ENCODE measurements at places on chromosomes 3 and 15.
A peak's percentile ranks its signal among the peaks of the same experiment; 100 is the strongest.

DNA sequence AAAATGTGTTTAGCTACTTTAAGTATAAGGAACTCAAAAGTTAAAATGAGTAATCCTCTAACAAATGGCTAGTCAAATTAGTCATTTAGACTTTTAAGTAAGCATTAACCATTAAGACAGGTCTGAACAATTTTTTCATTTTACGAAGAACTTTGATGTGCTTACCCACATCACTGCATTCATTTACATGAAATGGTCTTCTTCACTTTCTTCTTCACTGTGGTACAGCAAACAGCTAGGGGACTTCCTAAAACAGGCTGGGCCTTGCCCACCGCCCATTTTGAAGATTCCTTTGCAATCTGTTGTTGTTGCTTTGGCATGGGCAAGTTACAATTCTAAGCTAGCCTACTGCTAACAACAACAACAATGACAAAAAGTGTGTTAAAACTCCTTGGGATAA, 67.4 kb downstream of the CBLB start:
- no peak for DNase-seq

DNA sequence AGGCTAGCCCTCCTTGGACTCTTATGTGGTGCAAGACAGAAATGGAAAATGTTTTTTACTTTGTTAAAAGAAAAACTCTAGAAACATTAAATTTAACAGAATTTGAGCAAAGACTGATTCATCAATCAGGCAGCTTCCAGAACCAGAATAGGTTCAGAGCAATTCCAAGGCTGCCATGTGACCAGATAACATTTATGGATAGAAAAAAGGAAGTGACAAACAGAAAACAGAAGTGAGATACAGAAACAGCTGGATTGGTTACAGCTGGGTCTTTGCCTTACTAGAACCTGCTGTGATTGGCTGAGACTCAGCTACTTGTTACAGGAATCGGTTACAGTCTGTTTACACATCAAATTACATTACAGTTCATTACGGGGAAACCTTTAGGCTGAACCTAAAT, 22.5 kb upstream of the OTOL1 start:
- DNase-seq: no peak

GRCh38 chr15:73800662-73801345, 47.7 kb upstream of the INSYN1 start:
- peak; percentile 26 for DNase-seq

GRCh38 chr15:40197434-40197833, 36.6 kb downstream of the BUB1B start:
- DNase-seq: no peak

GRCh38 chr15:39479911-39480310, 101.0 kb upstream of the THBS1 start:
- no peak for DNase-seq

GRCh38 chr15:61499376-61499775, 270.3 kb upstream of the RORA start:
- no peak for DNase-seq

DNA sequence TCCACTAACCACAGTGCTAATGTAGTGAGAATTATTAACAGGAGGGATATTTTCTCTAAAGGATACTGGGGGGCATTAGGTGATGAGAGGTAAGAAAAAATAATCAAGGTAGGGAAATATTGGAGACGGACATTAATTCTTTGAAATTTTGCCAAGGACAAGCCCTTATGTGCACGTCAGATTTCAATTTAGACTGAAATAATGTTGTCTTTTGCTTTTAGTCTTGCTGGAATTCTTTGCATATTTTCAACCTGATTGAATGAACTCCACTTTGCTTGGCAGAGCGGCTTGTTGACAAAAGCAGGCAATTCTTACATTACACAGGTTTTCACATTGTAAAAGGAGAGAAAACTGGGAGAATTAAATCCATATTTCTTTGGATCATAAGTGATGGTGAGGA, 25.0 kb upstream of the C3orf52 start:
- DNase-seq: no peak

GRCh38 chr3:10006762-10007090, 19.5 kb upstream of the FANCD2 start:
- no peak for DNase-seq

DNA sequence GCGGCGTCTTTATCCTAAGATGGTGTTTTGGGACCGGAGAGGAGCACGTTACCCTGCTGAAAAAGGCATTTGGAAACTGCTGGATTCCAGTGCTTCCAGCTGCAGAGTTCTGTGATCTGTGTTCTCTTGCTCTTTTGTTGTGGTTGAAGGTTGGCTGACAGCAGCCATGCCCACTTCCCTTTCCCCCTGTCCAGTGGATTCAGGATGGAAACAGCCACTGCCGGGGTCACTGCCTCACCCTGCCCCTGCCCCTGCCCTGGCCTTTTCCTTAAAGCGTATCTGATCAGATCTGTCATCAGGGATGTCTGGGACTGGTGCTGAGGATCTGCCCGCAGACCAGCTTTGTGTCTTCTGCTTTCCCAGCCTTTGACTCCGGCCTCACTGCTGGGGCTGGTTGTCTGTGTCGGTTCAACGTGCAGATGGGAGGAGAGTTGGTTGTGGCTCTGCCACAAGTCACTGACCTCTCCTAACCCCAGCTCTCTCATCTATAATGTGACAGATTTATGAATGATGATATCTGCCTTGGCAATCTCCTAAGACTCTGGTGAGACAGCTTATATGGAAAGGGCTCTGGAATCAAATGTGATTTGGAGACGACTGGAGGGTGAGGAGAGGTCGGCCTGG, 219.4 kb upstream of the BHLHE40 start:
- DNase-seq: no peak

GRCh38 chr3:52117537-52117936, 36.7 kb downstream of the POC1A start:
- no peak for DNase-seq

GRCh38 chr15:72341361-72341760, 21.4 kb upstream of the CELF6 start:
- DNase-seq: peak; percentile 46

- no peak for DNase-seq
Observed at GRCh38 chr15:56176996-56177395, 66.7 kb downstream of the RFX7 start.

DNA sequence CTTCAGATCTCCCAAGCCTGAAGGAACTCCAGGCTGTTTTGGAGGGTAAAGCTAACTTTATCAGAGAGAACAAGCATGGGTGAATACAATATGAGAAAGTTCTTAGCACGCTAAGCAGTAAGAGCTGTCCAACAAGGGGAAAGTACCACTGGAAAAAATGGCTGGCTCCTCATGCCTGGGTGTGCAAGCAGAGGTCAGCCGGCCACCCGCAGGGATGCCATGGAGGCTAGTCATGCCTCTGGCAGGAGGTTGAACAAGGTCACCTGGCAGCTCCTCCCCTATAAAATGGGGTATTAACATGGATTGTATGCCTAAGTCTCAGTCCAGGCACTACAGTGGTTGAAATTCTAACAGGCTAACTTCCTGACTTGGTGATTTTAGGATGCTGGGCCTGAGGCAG, 75.4 kb upstream of the SLC6A1 start:
- no peak for DNase-seq

DNA sequence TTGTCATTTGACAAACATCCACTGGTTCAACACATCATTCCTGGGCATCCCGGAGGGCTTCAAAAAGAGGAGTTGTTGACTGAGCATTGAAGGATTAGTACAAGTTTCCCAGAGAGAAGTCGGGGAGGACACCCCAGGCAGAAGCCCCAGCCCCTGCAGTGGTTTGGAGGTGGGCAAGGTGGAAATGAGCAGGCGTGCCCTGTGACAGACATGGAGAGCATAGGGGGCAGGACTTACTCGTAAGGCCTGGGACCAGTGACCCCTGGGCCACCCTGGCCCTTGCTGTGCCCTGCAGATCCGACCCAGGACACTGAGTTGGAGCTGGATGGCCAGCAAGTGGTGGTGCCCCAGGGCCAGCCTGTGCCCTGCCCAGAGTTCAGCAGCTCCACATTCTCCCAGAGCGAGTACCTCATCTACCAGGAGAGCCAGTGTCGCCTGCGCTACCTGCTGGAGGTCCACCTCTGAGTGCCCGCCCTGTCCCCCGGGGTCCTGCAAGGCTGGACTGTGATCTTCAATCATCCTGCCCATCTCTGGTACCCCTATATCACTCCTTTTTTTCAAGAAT, 5.9 kb downstream of the PARP3 start:
- DNase-seq: no peak

DNA sequence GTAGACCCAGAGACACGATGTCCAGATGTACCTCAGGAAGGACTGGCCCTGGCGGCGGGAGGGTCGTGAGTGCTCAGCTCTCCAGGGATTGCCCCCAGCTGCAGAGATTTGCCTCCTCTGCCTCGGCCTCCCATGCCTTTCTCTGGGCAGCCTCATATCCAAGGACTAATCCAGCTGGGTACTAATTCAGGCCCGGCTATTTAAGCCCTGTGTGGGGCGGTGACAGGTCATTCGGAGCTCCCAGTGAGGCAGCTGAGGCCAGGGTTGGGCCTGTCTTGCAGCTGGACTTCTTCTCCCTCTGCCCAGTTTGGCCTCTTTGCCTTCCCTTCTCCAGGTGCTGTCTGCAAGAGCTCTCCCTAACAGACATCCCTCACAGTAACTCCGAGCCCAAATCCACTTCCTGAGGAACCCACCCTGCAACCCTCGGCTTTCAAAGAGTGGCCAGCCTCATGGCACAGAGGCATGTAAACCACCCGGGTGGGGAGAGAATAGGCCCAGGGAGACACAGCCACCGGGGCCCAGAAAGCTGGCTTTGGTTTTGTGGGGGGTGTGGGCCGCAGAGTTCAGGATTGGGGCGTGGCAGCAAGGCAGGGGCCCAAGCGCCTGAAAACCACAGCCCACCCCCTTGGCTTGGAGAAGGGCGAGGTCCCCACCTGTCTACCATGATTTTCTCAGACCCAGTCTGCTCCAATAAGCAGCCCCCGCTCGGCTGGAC, 85.8 kb downstream of the PPCDC start:
- DNase-seq: no peak

DNA sequence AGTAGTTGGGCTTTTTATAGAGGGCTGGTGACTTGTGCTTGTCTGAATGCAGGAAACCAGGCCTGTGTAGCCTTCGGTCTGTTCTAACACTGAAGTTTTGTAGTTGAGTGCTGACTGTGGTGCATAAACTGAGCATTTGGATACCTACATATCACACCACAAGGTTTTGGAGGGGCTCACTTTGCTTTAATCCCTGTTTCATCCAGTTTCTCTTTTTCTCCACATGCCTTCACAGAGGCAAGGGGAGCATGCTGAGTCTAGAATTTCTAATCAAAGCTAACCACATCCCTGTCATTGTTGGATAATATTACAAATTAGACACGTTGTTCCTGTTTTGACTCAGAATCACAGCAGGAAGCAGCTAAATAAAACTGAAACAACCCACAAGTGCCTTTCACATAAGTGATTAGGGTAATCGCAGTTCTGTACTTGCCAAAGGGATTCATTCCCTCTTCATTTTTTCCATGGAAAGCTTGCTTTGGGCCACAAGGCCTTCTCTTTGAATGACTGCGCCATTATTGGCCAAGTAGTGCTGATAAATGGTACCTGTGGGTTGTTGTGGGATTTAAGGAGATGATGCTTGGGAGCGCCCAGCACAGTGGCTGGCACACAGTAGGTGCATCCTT, 48.9 kb downstream of the TGFBR2 start:
- peak; percentile 69 for DNase-seq

- peak; percentile 19 for DNase-seq
Observed at GRCh38 chr15:43209059-43209824, 11.6 kb downstream of the EPB42 start.

- DNase-seq: no peak
Observed at GRCh38 chr3:133834621-133835417, 29.2 kb downstream of the SRPRB start.

DNA sequence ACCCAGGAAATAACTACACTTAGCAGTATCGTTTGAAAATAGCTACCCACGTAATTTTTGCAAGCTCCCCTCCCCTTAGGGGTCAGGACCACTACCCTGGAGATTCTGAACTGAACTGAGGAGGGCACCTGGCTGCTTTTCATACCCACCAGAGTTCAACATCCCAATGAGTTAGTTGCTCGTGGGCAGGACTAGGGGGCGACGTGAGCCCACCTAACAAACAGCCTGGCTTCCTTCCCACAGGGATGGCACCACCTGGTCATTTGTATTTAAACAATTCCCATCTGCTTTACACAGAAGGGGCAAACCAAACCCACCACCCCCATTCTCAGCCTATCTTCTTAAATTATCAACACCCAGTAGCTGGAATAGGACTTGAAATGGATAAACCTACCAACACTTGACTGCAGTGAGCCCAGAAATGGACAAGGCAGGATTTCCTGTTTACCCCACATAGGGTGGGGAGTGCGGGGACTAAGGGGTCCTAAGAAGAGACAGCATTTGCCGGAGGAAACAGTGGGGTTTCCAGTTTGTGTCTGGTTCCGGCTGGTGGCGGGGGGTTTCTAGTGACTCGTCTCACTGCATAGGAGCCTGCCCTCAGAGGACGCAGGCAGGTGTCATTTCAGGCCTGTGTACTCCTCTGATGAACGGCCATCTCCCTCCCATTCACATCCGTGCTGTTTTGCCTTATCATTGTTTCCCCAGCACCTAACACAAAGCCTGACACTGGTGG, 11.6 kb upstream of the VGLL4 start:
- DNase-seq: peak; percentile 59

GRCh38 chr3:40516201-40516600, 8.6 kb upstream of the ZNF621 start:
- DNase-seq: no peak

DNA sequence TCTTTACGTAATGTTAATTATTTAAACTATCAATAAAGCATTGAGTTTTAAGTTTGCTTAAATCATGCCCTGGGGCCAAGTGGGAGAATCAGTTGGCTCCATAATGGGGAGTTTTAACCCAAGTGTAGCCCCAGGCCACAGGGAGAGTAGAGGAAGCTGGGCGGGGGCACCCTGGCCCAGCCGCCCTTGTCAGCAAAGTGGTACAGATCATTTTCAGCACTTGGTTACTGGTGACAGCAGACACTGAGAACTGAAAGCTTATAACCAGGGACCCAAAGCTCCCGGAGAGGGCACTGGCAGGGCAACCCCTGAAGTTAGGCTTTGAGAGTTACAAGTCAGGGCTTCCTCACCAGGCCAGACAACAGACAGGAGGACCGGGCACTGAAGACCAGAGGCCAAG, 90.6 kb downstream of the SEMA5B start:
- no peak for DNase-seq

GRCh38 chr3:14513566-14514322, 26.4 kb downstream of the GRIP2 start:
- no peak for DNase-seq

DNA sequence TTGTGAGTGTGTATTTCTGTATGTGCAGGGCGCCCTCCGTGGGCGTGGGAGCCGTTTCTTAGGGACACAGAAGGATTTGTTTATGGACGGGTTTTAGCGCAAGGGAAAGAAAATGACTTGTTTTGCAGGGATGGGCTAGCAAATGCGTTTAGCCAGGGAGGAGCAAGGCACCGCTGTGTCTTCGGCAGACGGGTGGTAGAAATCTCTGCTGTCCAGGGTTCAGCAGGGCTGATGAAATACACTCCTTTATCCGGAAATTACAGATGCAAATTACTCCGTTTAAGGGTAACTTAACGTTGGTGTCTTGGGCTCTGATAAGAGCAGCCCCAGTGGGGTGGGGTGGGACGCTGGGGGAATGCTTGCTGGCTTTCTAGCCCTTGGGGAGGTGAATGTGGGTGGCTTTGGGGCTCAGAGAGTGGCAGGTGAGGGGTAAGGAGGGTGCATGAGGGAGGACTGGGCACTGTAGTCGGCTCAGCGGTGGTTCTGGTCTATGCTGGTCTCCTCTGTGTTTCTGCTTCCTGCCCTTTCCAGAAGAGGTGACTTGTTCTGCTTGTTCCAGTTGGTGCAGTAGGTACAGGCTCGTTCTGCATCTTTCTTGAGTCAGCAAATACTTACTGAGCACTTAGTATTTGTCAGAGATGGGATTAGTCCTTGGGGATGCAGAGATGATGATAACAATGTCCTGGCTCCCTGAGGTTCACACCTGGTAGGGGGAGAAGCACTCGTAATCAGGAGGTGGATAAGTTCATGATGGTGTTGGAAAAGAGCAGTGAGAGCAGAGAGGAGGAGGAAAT, 954 bp downstream of the SV2B start:
- peak; percentile 7 for DNase-seq
